ENCODE measurements at places on chromosomes 12 and 14.

GRCh38 chr12:53623548-53624385, 2.4 kb downstream of the ATF7 start:
- DNase-seq = peak; percentile 15

- DNase-seq = no peak
Measured at GRCh38 chr14:104195878-104196277, 57.5 kb downstream of the KIF26A start.

DNA sequence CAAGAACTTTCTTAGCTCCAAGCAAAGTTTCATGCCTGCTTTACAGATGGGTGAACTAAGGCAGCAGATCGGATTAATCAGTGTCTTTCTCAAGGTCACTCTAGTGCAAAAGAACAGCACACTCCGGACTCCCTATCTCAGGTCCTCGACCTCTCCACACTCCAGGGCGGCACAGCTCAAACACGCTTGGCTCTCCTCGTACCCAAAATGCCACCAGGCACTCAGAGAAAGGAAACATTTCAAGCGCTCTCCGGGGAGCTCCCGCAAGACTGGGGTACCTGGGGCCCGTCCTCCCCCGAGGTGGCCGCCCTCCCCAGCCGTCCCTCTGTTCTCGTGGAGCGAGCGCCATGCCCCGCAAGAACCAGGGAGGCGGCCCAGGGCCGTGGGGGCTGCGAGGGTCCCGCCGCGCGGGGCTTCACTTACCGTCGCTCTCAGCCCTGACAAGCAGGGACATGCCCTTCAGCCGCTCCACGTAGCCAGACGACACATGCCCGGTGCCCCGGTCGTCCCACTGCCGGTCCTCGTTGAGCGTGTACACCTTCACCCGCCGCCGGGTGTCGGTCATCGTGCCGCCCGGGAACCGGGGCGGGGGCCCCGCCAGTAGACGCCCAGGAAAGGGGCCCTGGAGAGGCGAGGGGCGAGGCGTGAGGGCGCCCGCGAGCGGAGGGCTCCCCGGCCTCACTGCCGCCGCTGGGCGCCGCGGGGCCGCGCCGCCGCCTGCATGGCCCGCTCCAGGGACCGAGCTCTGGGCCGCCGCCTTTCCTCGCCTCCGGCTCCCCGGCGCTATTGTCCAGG, 830 bp downstream of the PPP4R3A start:
- peak; percentile 5 for DNase-seq

- no peak for DNase-seq
Measured at GRCh38 chr12:130696379-130697100, 19.6 kb downstream of the RIMBP2 start.

DNA sequence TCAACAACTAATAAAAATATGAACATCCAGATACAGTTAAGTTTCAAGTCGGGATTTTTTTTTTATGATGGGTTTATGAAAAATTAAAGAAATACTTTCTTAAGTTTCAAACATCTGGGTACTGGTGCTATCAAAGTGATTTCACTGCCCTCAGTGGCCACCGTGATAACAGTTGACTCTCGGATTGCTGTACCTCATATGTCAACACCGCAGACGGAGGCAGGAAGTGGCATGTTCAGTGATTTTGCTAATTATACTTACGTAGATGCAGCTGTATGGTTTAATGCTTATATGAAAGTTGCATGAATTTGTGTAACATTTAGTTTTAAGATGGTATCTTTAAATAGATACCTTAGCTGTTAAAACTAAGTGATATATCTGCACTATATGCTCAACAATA, 20.8 kb upstream of the FBLN5 start:
- DNase-seq = no peak

DNA sequence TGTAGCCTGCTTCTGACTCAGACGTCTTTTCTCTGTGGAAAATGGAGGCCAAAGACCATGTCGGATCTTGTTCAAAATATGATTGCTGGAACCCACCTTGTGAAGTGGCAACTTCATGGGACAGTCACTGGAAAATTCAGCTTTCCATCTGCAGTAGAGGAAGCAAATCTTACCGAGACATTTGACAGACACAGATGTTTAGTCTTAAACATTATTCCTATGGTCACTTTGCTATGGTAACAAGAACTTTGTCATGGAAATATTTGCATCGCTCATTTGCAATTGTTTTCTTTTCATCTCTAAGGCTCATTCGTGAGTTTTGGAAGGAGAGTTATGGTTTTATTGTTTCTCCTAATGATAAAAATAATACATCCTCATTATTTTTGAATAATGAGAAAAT, 98.3 kb upstream of the HIF1A start:
- DNase-seq = no peak

DNA sequence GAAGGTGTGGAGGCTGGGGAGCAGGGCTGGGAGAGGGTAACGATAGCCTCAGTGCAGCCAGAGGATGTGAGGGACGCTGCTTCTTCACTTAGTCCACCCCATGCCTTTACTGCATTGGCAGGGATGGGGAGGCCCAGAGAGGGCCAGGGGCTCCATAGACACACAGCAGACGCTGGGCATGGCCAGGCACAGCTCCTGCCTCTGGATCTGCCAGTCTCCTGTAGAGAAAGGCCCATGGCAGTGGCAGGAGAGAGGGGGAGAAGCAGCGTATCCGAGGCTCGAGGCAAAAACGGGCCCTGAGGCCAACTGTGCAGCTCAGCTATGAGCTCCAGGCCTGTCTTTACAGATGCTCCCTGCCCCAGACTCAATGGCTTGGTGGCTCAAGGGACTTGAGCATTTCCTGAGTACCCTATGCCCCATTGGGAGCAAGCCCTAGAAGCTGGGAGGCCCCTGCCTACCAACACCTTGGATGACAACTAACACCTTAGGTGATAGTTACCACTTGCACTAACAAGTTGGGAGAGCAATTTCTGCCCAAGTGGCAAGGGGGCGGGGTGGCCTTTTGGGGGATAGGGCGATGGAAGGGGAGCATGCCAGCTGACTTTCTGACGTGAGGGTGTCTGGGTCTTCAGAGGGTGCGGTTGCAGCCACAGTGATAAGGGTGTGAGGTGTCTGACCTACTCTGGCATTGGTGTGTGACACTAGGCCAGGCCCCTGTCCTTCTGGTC, 5.0 kb upstream of the LBHD2 start:
- no peak for DNase-seq
